ENCODE measurements at places on chromosomes 4 and X. TPM values are rescaled to one million over a fixed set of nuclear protein-coding genes. Genes with fewer than 3 reads are reported as not detected.

DNA sequence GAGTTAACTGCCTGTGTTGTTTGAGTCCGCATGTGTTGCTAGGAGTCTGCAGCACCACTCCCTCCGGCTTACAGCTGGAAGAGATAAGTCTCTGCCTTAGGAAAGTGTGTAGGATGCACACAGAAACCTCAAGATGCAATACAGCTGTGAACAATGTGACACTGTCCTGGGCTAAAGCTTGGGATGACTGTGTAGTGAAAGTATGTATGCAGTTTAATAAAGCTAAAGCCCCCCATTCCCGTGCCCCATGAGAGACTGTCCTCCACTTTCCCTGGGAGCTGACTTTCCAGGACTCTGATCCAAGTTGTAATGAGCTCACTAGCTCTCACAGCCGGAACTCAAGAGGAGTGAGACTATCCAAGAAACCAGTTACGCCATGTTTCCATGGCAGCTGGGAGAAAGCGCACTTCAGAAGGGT is 156.6 kb upstream of the FTHL17 start:
- DNase-seq: peak; percentile 92

GRCh38 chr4:130608121-130608520 is 1512.2 kb downstream of the C4orf33 start:
- no peak for DNase-seq

DNA sequence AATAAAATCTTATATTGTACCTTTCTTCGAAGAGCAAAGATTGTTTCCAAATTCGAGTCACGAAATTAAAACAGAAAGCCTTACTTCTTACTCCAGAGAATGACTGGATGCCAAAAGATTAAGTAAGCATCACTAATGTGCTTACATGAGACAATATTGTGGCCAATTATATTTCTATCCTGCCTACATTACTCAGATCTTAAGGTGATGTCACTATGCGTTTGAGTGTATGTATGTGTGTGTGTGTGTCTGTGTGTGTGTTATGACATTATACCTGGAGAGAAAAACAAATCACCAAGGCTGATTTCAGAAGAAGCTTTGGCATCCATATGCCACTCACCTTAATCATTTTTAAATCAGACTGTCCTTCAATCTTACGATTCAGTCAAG is 556.3 kb downstream of the PPARGC1A start:
- no peak for DNase-seq

DNA sequence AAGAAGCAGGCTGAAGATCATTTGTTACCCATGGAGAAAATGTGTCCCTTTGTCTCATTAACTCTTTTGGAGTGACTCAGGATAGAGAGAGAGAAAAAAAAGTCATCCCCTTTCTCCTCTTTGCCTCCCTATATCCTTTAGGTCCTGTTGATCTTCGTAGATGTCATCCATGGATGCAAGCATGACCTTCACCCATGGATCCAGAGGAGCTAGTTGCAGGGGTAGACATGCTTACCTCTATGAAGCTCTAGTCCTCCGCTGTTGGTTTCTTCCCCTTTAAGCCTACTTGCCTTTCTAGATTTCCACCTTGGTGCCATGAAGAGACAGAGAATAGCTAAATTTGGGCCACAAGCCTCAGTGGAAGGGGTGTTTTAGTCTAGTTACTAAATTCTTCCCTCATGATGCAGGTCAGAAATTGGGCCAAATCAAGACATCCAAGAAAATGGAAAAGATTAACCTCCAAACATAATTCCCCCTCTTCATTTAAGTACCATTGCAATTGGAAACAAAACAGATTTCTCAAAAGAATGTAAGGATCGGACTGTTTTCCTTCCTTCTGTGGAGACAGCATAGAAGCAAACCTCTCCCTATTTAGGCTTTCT is 178.4 kb downstream of the TECRL start:
- peak; percentile 14 for DNase-seq

DNA sequence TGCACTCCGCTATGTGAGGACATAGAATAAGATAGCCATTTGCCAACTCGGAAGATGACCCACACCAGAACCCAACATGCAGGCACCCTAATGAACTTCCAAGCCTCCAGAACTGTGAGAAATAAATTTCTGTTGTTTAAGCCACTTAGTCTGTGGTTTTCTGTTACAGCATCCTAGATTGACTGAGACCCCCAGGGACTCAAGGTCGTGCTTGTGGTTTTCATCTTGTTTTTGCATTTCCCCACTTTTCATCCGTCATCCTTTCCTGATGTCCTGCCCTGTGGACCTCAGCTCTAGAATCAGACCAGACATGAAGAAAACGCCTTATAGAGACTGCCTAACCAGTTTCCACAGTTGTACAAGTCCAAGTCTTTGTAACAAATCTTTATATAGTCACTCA is 54.4 kb downstream of the MCUB start:
- no peak for DNase-seq

DNA sequence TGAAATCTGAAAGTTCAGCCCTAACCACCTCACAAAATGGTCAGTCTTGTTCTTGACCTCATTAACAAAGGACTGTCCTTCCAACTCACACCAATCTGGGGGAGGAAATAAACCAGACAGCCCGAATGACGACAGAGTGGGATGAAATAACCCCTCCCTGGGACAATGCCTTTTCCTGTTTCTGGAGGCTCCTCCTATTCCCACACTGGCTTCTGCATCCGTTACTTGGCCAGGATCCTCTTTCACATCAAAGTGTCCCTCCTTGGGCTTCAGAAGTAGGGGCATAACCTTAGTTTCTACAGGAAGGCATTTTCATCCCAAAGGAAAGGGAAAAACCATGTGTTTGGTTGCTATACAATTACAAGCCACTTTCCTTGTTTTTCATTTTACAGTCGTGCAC is 59.8 kb upstream of the RPL34 start:
- peak; percentile 65 for DNase-seq

- DNase-seq: no peak
Observed at GRCh38 chr4:99047710-99048109, 40.9 kb downstream of the ADH5 start.

NHSL2 gene
- total RNA-seq: 9.7 TPM

BBS12 gene
- 4.7 TPM for total RNA-seq

F8 gene
- total RNA-seq: 2.2 TPM

SSX3 gene
- total RNA-seq: not detected

Data from fibroblast of villous mesenchyme (primary cell).